Endothelial cell of umbilical vein (primary cell): ENCODE measurements at places on chromosomes 13 and 19. TPM values are rescaled to one million over a fixed set of nuclear protein-coding genes. Genes with fewer than 3 reads are reported as not detected.

Gene CYP2A7
- total RNA-seq, result not detected in 2 replicates

Gene WTIP
- total RNA-seq, result 25.7 and 26.9 TPM in 2 replicates

Gene SIGLEC10
- not detected in 2 replicates for total RNA-seq

Gene RASGRP4
- not detected in 2 replicates for total RNA-seq

Gene IGFL2
- total RNA-seq, result not detected in 2 replicates
